ENCODE measurements at places on chromosomes 3 and 15. TPM values are rescaled to one million over a fixed set of nuclear protein-coding genes. Genes with fewer than 3 reads are reported as not detected.

Gene LRRK1
- 7.0 TPM for total RNA-seq

Gene PLEKHO2
- total RNA-seq, result 3.3 TPM

Gene CCDC54
- total RNA-seq, result not detected

Gene AHSG
- 0.28 TPM for total RNA-seq

Gene BCL2A1
- total RNA-seq, result 0.35 TPM
